A549 treated with CpdA at 1 μM for 4 hours (cell line): ENCODE measurements at places on chromosomes 2 and 18. TPM values are rescaled to one million over a fixed set of nuclear protein-coding genes. Genes with fewer than 3 reads are reported as not detected.

FMNL2 gene
- total RNA-seq = 28.1 to 32.7 TPM (median 30.8 TPM) in 5 replicates

SLC5A7 gene
- not detected in 5 replicates for total RNA-seq

UGT1A5 gene
- not detected in 5 replicates for total RNA-seq

FSIP2 gene
- total RNA-seq = not detected in 5 replicates

TANK gene
- total RNA-seq = 33.0 to 57.2 TPM (median 38.5 TPM) in 5 replicates

EGR4 gene
- total RNA-seq = 0.16 to 0.30 TPM (median 0.27 TPM) in 5 replicates

ARHGAP15 gene
- total RNA-seq = not detected in 5 replicates

NOSTRIN gene
- total RNA-seq = 1.3 to 1.6 TPM (median 1.6 TPM) in 5 replicates

ABCG8 gene
- not detected in 5 replicates for total RNA-seq

LHCGR gene
- total RNA-seq = not detected in 5 replicates

MORN2 gene
- total RNA-seq = 41.2 to 48.1 TPM (median 44.0 TPM) in 5 replicates

DSG4 gene
- not detected in 5 replicates for total RNA-seq

COLEC12 gene
- 0.03 to 0.07 TPM (median 0.06 TPM) in 3 of 5 replicates, not detected in the others for total RNA-seq

CD8B2 gene
- not detected in 5 replicates for total RNA-seq

MDH1B gene
- total RNA-seq = 1.6 to 3.3 TPM (median 1.8 TPM) in 5 replicates

CHRNG gene
- total RNA-seq = not detected in 5 replicates

SKOR2 gene
- not detected in 5 replicates for total RNA-seq

KYNU gene
- 311 to 380 TPM (median 336 TPM) in 5 replicates for total RNA-seq

MC2R gene
- total RNA-seq = not detected in 5 replicates

SPDYA gene
- total RNA-seq = 0.18 to 0.26 TPM (median 0.24 TPM) in 4 of 5 replicates, not detected in the other

PLB1 gene
- total RNA-seq = 1.0 to 2.1 TPM (median 1.6 TPM) in 5 replicates

ACVR1C gene
- 0.01 to 0.05 TPM (median 0.02 TPM) in 4 of 5 replicates, not detected in the other for total RNA-seq

PRSS56 gene
- 0.08 to 0.20 TPM (median 0.14 TPM) in 4 of 5 replicates, not detected in the other for total RNA-seq

RIT2 gene
- total RNA-seq = not detected in 5 replicates

FBXO41 gene
- total RNA-seq = 4.6 to 6.4 TPM (median 5.1 TPM) in 5 replicates

ZSWIM2 gene
- total RNA-seq = not detected in 5 replicates

XDH gene
- total RNA-seq = 1.1 to 1.7 TPM (median 1.2 TPM) in 5 replicates

ZEB2 gene
- 3.4 to 8.1 TPM (median 4.6 TPM) in 5 replicates for total RNA-seq

PTH2R gene
- total RNA-seq = not detected in 5 replicates

SEPTIN10 gene
- 40.9 to 72.2 TPM (median 55.0 TPM) in 5 replicates for total RNA-seq
